ENCODE measurements at places on chromosomes 3 and 15. TPM values are rescaled to one million over a fixed set of nuclear protein-coding genes. Genes with fewer than 3 reads are reported as not detected.
A peak's percentile ranks its signal among the peaks of the same experiment; 100 is the strongest.

The BFSP2 gene
- total RNA-seq: not detected

DNA sequence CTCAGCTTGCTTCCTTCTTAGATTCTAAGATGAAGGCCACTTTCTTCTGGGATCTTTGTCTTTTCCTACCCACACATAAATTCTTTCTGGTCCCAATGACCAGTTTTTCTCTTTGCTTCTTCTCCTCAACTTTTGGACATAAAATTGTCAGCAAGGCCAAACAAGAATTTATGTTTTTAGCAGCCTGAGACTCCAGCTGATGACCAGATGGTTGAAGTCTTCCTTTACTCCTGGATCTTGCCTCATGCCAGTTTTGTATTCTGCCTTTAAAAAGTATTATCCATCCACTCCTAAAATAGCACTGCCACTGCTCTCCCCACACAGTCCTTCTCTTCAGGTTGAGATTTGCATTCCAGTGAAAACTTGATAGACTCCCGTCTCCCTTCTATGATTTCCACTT lies 236.0 kb downstream of the VPS13C start:
- no peaks in the 10 kb centered on the region for H3K36me3 ChIP-seq
- H3K4me3 ChIP-seq: no peak overlapping the region
- DNase-seq: no peak

DNA sequence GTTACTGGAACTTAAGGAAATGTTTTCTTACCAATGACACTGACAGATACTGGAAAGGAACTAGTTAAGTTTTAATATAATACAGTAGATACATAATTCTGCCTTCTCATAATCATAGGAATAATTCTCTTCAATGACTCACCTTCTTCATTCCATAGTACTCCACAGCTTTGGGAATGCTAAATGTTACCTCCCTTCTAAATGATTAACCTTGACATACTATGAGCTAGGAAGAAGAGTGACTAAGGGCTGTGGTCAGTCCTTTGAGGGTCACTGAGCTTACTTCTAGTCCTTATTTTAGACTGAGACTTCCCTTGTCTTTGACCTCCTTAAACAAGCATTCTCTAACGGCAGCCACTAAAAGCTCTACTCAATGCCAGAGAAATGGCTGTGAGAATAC lies 69.6 kb upstream of the PPIB start:
- no peak for DNase-seq
- H3K4me3 ChIP-seq: no peak overlapping the region
- no peak overlapping the region for H3K27ac ChIP-seq
- H3K4me1 ChIP-seq: no peaks in the 10 kb centered on the region

DNA sequence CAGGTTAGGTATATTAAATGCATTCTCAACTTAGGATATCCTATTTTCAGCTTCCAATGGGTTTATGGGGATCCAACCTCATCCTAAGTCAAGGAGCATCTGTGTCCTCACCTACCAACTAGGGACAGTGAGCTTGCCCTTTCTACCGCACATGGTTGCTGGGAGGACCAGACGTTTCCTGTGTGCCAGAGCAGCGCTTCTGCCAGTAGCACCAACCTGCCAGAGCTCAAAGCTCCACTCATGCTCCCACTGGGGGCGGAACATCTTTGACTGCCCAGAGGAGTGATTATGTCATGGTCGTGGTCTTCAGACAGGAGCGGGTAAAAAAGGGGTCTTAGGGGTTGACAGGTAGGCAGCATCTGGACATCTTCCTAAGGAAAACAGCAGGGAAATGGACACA lies 24.7 kb downstream of the XPC start:
- no peaks in the 10 kb centered on the region for H3K27me3 ChIP-seq
- H3K4me3 ChIP-seq: no peak overlapping the region
- H3K36me3 ChIP-seq: peaks cover 59% of the 10 kb centered on the region
- no peak overlapping the region for H3K27ac ChIP-seq
- DNase-seq: no peak

The LYZL4 gene
- not detected for total RNA-seq

DNA sequence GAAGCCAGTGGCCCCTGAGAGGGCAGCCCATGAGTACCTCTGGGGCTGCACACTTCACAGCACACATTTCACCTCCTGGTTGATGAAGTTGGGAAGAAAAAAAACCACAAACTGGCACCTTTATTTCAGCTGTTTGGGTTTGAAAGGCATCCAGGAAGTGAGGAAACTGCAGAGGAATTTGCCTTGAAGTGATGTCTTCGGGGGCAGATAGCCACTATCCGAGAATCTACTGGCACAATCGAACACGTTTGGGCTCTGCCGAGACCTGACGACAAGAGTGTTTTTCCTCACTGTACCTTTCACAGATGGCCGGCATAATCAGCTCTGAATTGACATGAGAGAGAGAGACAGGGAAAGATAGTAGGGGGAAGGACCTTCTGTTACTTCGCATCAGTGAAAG lies 59.7 kb downstream of the LRIG1 start:
- no peaks in the 10 kb centered on the region for H3K27me3 ChIP-seq
- no peaks in the 10 kb centered on the region for H3K36me3 ChIP-seq
- peaks cover 13% of the 10 kb centered on the region for H3K4me1 ChIP-seq
- no peak overlapping the region for H3K27ac ChIP-seq

GRCh38 chr3:119628816-119629445 lies 31.2 kb downstream of the PLA1A start:
- no peaks in the 10 kb centered on the region for H3K36me3 ChIP-seq
- H3K4me3 ChIP-seq: no peak overlapping the region
- no peak for DNase-seq
- H3K27ac ChIP-seq: no peak overlapping the region

GRCh38 chr3:135991621-135992020 lies 26.1 kb downstream of the PPP2R3A start:
- no peak overlapping the region for H3K4me3 ChIP-seq
- DNase-seq: no peak
- H3K36me3 ChIP-seq: no peaks in the 10 kb centered on the region
- no peak overlapping the region for H3K27ac ChIP-seq

GRCh38 chr15:100430411-100430810 lies 88.6 kb upstream of the ADAMTS17 start:
- no peaks in the 10 kb centered on the region for H3K27me3 ChIP-seq
- H3K27ac ChIP-seq: no peak overlapping the region
- H3K4me3 ChIP-seq: no peak overlapping the region

DNA sequence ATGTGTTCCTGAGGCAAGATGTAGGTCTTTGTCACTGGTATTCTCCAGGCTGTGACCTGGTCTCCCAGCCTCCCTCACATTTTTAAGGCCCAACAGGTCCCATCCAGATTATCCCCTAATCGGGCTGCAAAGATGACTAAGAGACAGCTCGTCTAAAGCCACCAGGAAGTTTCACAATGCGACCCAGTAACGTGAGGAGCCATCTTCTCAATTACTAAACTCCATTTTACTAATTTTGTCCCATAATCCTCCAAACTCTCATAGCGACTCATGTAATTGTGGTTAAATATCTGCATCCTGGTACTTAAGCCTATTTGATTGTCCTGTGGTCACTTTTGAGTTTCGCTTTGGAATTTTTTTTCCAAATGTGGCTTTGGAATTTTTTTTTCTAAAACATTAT lies 8.7 kb upstream of the PLA2G4F start:
- no peak for DNase-seq
- no peak overlapping the region for H3K27ac ChIP-seq
- H3K4me3 ChIP-seq: no peak overlapping the region
- peaks cover 78% of the 10 kb centered on the region for H3K36me3 ChIP-seq
- H3K27me3 ChIP-seq: no peaks in the 10 kb centered on the region
- H3K4me1 ChIP-seq: no peaks in the 10 kb centered on the region

- H3K27me3 ChIP-seq: peaks cover 5% of the 10 kb centered on the region
- H3K4me1 ChIP-seq: no peaks in the 10 kb centered on the region
- no peak overlapping the region for H3K27ac ChIP-seq
- DNase-seq: no peak
- no peaks in the 10 kb centered on the region for H3K36me3 ChIP-seq
- no peak overlapping the region for H3K4me3 ChIP-seq
Observed at GRCh38 chr3:53547327-53547726, 52.9 kb downstream of the CACNA1D start.

DNA sequence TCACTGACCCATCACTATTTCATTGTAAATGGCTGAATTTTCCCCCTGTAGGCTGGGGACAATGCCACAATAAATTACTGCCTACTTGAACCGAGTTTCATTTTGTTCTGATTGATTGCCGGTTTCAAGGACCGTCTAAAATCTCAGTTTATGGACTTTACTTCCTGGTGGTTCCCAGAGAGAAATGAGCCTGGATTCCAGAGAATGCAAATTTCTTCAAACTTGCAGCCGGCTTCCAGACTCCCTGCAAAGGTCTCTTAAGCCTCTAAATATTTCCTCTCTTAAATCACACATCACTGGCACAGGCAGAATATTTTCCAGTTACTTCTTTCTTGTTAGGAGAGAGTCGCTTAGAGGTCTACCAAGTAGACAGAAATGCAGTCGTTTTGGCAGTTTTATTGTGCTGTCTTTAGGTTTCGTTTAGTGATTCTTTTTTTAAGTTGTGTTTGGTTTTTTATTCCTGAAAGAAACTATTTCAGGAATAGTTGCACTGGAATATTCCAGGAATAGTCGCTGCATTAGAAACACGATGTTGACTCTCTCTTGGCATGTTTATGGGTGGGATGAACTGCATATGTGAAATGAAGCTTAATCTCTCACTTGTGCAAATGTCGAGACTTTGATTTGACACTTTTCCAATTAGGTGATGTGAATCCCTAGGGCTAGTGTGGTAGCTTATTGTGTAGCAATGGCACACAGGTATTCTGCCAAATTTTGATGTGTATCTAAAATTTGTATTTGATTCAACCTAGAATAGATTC lies 284.1 kb upstream of the NR2E3 start:
- H3K27ac ChIP-seq: no peak overlapping the region
- DNase-seq: no peak
- no peaks in the 10 kb centered on the region for H3K36me3 ChIP-seq
- no peak overlapping the region for H3K4me3 ChIP-seq

- no peak overlapping the region for H3K27ac ChIP-seq
- DNase-seq: no peak
- no peaks in the 10 kb centered on the region for H3K27me3 ChIP-seq
- no peak overlapping the region for H3K4me3 ChIP-seq
Observed at GRCh38 chr3:129023909-129024308, 22.8 kb downstream of the EFCC1 start.

DNA sequence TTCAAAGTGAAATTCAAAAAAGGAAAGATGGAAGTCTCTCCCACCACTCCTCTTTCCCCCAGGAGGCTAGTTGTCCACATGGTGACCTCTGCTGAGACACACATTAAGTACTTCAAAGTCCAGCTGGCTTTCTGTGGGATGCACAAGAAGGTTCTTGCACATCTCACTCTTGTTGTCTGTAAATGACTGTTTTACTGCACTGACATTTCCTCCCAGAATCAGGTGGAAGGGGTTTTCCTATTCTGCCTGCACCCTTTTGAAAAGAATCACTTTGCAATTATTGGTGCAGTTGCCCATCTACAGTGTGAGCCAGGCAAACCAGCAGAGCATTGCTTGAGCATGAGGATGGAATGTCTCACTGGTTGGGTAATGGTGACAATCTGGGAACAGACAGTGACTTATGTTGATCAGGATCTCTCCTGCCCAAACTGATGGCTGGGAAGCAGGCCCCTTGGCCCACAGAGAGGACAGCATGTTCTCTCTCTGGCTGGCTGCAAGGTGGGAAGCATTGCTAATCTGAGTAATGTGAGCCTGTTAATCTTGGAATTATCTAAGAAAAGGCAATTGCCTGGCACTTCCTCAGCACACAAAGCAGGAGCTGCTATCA lies 347.7 kb upstream of the SATB1 start:
- H3K4me1 ChIP-seq: no peaks in the 10 kb centered on the region
- H3K36me3 ChIP-seq: no peaks in the 10 kb centered on the region
- no peak overlapping the region for H3K27ac ChIP-seq
- DNase-seq: no peak
- no peak overlapping the region for H3K4me3 ChIP-seq
- no peaks in the 10 kb centered on the region for H3K27me3 ChIP-seq

- no peaks in the 10 kb centered on the region for H3K36me3 ChIP-seq
- no peaks in the 10 kb centered on the region for H3K4me1 ChIP-seq
- DNase-seq: no peak
Observed at GRCh38 chr15:64753480-64754185, 21.8 kb downstream of the RBPMS2 start.

GRCh38 chr3:115351193-115351592 lies 204.1 kb upstream of the ZBTB20 start:
- no peak overlapping the region for H3K4me3 ChIP-seq
- no peaks in the 10 kb centered on the region for H3K27me3 ChIP-seq
- H3K4me1 ChIP-seq: no peaks in the 10 kb centered on the region
- H3K27ac ChIP-seq: no peak overlapping the region
- no peaks in the 10 kb centered on the region for H3K36me3 ChIP-seq
- DNase-seq: no peak

DNA sequence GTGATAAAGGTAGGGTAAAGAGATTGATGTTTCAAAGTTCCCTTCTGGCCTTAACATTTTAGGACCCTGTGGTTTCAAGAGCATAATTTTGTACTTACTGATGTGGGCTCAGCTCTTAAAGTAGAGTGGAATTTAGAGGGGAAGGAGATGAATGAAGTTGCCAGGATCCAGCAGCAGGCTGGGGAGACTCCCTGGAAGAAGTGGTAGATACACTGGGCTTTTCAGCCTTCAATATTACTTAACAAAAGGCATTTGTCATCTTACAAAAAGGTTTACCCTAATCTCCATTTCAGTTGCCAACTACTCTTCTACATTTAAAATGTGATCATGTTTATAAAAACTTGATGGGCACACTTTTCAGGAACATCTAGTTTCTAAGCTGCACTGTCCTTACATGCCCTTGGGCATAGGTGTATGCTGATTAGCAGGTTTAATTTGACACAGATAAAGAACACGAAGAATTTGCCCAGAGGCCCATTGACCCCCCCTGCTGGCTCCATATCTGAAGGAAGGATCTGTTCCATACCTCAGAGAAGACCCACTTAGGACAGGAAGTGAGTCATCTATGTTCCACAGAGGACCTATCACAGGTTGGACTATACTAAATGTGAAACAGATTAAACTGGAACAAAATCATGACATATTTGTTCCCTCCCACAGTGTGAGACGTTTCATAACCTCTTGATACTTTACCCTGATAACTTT lies 93.0 kb upstream of the LPP start:
- peaks cover 12% of the 10 kb centered on the region for H3K4me1 ChIP-seq
- H3K36me3 ChIP-seq: no peaks in the 10 kb centered on the region
- peak; percentile 63 for DNase-seq

GRCh38 chr3:125102470-125102869 lies 46.7 kb upstream of the HEG1 start:
- no peak overlapping the region for H3K27ac ChIP-seq
- H3K4me3 ChIP-seq: no peak overlapping the region
- H3K4me1 ChIP-seq: no peaks in the 10 kb centered on the region
- peaks cover 5% of the 10 kb centered on the region for H3K27me3 ChIP-seq
- no peaks in the 10 kb centered on the region for H3K36me3 ChIP-seq
- no peak for DNase-seq

DNA sequence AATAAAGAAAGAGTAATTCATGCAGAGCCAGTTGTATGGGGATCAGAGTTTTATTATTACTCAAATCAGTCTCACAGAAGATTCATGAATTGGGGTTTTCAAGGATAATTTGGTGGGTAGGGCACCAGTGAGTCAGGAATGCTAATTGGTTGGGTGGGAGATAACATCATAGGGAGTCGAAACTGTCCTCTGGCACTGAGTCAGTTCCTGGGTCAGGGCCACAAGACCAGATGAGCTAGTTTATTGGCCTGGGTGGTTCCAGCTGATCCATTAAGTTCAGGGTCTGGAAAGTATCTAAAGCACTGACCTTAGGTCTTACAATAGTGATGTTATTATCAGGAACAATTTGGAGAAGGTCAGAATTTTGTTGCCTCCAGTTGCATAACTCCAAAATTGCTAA lies 998.6 kb upstream of the EPHA6 start:
- H3K4me1 ChIP-seq: no peaks in the 10 kb centered on the region
- no peaks in the 10 kb centered on the region for H3K36me3 ChIP-seq
- DNase-seq: no peak
- no peaks in the 10 kb centered on the region for H3K27me3 ChIP-seq
- no peak overlapping the region for H3K4me3 ChIP-seq
